ENCODE measurements at places on chromosomes 7 and 10. TPM values are rescaled to one million over a fixed set of nuclear protein-coding genes. Genes with fewer than 3 reads are reported as not detected.
A peak's percentile ranks its signal among the peaks of the same experiment; 100 is the strongest.

GRCh38 chr7:36281945-36282717 is 107.5 kb upstream of the ANLN start:
- no peak for DNase-seq

GRCh38 chr7:139702811-139703486 is 74.8 kb downstream of the HIPK2 start:
- no peak for DNase-seq

- no peak for DNase-seq
These were observed 71.2 kb downstream of the APBB1IP start for GRCh38 chr10:26509307-26509706.

DNA sequence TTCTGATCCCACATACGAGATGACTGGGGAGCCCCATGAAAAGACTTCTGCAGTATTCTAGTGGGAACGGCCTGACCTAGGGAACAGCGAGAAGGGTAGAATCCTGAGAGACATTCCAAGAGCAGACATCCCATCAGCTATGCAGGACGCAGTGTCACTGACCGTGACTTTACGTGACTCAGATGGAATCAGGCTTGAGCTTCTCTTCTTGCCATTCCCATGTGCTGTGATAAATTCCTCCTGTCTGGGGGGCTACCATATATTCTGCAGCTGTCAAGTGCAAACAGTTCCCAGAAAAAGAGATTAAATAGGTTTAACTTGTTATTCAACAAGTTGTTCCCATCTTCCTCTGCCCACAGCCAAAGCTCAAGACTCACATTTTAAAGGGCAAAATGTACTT is 73.1 kb upstream of the PDE1C start:
- no peak for DNase-seq

DNA sequence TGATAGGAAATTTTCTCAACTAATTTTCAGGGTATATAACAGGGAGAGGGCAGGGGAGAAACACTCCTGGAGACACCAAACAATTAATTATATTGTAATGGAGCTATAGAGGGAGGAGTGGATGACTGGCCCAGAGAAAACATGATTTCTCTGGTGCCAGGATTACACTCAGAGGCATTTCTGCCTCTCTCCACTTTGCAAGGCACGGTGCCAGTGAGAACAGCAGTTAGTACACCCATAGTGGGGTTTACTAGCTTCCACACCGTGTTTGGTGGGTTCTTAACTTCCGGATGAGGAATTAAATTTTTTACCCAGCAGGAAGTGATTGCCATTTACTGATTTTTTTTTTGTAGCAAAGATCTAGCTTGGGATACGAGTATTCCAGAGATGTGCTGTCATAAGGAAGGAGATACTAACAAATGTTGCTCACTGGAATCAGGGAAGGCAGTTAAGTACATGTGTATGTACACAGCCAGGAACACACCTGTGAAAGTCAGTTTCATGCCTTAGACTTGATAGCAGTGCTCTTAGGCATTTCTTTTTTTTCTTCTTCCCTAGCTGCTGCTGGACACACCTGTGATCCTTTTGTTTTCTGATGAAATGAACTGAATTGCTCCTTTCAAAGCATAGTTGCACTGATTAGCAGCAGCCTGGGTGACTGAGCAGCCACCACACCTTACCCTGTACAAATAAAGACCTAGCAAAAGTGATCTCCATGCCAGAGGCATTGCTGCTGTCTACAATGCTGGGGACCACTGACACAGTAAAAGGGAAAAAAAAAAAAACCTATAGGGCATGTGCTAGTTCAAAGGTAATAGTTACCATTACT is 58.1 kb downstream of the POLL start:
- no peak for DNase-seq

- peak; percentile 64 for DNase-seq
These were observed 71.3 kb upstream of the TES start for GRCh38 chr7:116139007-116139406.

- peak; percentile 21 for DNase-seq
These were observed 221.6 kb downstream of the DGKI start for GRCh38 chr7:137625197-137625596.

DNA sequence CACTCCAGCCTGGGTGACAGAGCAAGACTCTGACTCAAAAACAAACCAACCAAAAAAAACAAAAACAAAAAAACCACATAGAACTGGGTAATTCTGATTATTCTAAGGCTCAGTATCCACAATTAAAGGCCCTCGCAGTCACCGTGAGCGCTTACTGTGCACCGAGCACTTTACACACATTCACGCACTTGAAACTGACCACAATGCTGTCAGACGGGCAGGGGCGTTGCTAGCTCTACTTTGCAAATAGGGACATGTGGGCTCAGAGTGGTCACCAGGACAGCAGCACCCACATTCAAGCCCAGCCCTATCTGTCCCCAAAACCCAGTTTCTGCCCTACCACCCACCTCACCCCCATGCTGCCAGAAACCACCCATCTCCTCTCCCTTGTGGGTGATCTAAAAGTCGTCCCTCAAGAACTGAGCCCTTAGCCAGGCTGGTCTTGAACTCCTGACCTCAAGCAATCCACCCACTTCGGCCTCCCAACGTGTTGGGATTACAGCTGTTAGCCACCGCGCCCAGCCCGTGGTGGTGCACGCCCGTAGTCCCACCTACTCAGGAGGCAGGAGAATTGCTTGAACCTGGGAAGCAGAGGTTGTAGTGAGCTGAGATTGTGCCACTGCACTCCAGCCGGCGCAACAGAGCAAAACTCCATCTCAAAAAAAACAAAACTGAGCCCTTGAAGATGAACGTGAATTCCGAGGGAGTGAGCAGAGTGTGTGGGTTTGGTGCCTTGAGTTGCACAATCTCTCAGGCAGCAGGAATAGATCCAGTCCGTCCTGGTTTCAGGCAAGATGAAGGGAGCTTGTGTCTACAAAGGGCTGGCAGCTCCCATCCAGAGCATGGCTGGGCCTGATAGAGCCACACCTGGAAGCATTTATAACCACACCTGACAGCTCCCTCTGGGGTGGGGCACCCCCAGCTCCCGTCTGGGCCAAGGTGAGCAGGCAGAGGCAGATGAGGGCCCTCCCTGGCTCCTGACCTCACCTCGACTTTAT is 5.4 kb upstream of the HSPB1 start:
- peak; percentile 59 for DNase-seq

GRCh38 chr10:109765838-109766237 is 157.5 kb downstream of the XPNPEP1 start:
- no peak for DNase-seq

DNA sequence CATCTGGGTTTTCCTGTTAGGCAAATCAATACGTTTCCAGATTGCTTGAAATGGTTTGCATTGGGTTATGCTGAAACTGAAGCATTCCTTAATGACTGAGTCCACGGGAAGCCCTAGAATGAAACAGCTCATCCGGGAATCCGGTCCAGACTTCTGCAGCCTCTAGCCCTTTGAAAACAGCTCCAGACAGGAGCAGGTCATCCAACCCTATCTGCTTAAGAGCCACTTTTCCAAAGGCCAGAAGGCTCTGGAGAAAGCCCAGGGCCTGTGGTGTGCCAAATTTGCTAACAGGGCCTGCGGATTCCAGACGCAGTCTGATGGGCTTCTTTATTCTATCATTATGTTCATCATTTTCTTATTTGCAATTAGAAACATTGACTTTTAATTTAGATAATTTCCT is 265.4 kb downstream of the SKIDA1 start:
- DNase-seq: no peak

DNA sequence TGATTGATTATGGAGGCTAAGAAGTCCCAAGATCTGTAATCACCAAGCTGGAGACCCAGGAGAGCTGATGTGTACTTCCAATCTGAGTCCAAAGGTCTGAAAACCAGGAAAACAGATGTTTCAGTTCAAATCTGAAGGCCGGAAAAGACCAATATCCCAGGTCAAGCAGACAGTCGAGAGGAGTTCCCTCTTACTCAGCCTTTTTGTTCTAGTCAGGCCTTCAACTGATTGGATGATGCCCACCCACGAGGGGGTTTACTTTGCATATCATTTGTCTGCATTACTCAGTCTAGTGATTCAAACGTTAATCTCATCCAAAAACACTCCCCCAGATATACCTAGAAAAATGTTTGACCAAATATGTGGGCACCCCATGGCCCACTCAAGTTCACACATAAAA is 7.4 kb upstream of the ARID5B start:
- no peak for DNase-seq

- no peak for DNase-seq
These were observed 9.8 kb upstream of the AGK start for GRCh38 chr7:141541375-141541774.

GRCh38 chr7:77430927-77431326 is 14.8 kb upstream of the GSAP start:
- no peak for DNase-seq

GRCh38 chr7:151080067-151080521 is 515 bp downstream of the FASTK start:
- DNase-seq: no peak

DNA sequence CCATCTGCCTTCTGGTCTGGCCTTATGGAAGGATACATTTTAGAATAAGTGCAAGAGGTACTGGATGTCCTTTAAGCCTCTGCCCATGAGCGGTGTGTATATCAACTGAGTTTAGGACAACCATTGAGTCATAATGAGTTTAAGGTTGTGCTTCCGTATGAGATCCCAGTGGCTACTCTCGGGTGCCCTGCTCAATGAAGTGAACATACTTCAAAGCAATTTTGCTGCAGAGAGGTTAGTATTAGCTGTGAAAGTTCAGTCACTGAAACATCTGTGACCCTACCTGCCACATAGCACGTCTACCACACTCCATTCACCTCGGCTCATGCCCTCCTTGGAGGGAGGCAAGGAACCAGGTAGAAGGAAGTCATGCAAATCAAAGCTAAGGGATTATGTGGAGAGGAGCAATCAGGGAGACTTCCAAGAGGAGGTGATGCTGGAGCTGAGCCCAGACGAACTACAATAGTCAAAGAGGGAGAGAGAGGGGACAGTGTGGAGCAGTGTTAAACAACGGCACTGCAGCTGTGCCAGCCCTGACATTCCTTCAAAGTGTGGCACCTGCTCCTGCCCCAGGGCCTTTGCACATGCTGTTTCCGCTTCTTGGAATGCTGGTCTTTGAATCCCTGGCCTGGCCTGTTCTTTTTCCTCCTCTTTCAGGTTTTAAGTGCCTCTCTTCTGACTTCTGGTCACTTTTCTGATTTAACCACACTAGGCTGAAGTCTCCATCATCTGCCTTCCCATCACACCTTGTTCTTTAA is 25.4 kb downstream of the BTBD16 start:
- no peak for DNase-seq

GRCh38 chr10:128098631-128099030 is 27.6 kb downstream of the MKI67 start:
- no peak for DNase-seq

DNA sequence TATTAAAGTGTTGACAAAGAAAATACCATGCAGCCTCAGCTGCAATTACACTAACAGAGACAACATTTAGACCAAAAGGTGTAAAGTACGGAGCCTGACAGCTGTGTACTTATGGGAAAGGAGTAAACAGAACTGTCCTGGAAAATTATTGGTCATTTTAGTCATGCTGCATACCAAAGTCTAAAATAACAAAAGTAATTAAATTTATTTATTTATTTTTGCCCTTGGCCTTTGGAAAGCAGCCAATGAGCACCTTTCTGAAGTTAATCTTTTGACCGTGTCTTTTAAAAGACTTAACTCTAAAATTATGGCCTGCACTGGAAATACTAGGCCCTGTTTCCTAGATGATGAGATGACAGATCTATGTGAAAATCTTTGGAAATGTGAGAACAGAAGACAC is 597.6 kb downstream of the NXPH1 start:
- DNase-seq: no peak

DNA sequence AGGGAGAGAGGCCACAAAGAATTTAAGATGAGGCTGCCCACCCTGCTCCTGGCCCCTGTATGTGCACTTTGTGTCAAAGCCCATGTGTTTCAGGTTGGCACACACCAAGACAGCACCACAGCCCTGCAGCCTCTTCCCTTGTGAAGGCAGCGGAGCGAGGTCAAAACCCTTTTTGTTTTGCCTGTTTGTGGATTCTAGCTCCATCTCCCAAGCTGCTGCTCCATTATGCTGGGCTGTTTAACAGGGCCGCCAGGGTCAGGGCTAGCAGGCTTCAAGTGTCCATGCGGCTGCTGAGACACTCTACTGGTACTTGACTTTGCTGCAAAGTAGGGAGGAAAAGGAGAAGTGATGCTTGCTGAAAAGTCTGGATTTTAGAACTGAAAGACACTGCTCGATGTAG is 142.3 kb upstream of the EFCAB10 start:
- no peak for DNase-seq

DNA sequence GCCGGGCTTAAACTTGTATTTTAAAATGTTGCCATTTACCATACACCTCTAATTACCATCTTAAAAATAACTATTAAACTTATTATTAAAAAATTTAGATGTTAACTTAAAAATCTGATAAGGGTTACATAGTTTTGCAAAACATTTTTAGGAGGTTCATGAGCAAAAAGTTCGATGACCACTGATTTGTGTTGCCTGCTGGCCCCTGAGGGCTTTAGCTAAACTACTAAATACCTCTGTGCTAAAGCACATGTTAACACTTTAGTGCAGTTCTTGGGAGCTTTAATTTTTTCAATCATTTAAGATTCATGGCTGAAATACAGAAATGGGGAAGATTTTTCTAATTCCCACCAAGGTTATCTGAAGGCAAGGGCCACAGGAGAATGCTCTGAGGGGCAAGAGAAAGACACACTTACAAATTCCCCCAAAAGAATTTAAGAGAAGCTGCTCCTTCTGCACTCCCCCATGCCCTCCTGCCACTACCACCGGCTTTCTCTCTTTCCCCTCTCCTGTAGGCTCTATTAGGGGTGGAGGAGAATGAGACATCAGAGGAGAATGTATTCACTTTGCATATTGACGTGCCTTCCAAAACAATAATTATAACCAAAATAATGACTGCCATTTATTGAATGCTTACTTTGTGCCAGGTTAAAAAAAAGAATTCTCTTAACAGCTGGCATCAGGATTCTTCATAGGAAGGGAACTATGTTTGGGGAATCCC is 106.2 kb downstream of the RTKN2 start:
- no peak for DNase-seq

Gene ACTR3C
- 10.8 TPM for total RNA-seq

Gene INMT
- not detected for total RNA-seq

Gene NXPH1
- not detected for total RNA-seq

Gene NHLRC2
- total RNA-seq: 24.1 TPM

Gene FXYD4
- total RNA-seq: not detected

Gene EXOC6
- 5.7 TPM for total RNA-seq

Gene SPDYE17
- total RNA-seq: not detected

Gene SUN3
- not detected for total RNA-seq

Gene TMEM72
- not detected for total RNA-seq

Gene HOXA5
- 7.5 TPM for total RNA-seq

Gene CACNB2
- 0.07 TPM for total RNA-seq

Gene SLC12A9
- total RNA-seq: 31.2 TPM

All from PC-3 (cell line).